Cardiac fibroblast (primary cell): ENCODE measurements at places on chromosomes 1 and 21.

- DNase-seq, result peak; percentile 81
Measured at GRCh38 chr1:221724931-221725605, 16.8 kb downstream of the DUSP10 start.

GRCh38 chr1:245704341-245704740 is 549.6 kb downstream of the KIF26B start:
- DNase-seq, result no peak

- DNase-seq, result peak; percentile 28
Measured at GRCh38 chr1:236507022-236507700, 16.6 kb upstream of the LGALS8 start.

DNA sequence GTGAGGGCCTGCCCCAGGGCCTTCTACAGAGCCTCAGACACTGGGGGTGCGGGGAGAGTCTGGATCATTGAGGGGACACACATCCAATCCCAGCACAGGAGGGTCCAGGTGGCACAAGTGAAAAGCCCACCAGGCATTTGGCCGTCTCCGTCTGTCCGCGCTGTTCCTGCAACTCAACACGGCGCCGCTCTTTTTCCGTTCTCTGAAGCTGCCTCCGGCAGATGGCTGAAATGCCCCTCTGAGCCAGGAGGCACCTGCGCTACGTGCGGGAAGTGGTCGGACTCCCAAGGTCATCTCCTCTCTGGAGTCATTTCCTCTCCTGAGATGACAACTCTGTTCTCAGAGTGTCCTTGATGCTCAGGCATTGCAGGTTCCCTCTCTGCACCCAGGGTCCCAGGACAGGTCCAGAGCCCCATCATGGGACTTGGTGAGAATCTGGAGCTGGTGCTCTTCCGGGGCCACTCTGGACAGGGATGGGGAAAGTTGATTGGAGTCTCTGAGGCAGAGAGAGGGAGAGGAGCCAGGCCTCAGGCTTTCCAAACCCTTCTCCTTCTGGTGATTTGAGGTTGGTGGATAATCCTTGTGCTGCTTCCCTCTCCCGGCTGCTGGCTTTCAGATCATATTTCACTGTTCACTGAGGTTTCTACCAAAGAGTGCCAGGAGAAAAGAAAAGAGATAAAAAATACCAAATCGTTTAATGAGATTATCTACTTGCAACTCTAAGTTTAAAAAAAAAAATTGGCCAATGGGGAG is 14.0 kb upstream of the MIXL1 start:
- DNase-seq, result no peak

DNA sequence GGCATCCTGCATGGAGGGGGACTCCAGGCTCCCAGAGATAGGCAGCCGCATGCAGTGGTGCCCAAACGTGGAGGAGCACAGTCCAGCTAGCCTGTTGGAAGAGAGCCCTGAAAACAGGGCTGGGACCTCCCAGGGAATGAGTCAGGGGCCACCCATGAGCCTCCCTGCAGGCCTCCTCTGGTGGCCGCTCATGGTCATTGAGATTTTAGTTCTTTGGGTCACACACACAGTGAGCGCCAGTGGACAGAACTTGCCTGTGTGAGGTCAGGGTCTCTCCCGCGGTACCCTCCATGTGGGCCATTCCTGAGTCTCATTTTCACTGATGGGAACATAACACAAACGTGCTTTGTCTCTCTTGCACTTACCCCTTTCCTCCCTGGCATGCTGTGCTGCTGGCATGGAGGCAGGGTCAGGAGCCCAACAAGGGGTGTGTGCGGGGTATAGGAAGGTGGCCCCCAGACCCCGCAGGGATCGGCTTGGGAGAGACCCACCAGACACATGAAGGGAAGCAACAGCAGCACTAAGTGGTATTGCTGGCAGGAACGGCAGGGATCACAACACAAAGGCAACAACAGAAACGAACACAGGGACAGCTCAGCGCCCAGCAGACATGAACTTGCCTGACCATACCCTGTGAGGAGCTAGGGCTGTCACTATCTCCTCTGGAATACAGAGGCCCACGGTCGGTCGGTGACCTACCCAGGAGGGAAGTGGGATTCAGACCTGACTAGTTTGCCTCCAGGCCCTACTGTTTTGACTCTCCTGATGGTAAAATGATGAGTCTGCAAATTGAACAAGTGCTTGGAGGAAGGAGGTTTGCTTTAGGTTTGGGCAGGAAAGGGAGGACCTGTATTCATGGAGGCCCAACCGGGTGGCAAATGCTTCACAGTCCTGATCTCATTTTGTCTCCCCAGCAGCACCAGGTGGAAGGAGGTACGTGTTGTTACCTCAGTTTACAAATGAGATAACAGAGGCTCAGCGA is 31.8 kb downstream of the ABCG1 start:
- DNase-seq, result no peak

DNA sequence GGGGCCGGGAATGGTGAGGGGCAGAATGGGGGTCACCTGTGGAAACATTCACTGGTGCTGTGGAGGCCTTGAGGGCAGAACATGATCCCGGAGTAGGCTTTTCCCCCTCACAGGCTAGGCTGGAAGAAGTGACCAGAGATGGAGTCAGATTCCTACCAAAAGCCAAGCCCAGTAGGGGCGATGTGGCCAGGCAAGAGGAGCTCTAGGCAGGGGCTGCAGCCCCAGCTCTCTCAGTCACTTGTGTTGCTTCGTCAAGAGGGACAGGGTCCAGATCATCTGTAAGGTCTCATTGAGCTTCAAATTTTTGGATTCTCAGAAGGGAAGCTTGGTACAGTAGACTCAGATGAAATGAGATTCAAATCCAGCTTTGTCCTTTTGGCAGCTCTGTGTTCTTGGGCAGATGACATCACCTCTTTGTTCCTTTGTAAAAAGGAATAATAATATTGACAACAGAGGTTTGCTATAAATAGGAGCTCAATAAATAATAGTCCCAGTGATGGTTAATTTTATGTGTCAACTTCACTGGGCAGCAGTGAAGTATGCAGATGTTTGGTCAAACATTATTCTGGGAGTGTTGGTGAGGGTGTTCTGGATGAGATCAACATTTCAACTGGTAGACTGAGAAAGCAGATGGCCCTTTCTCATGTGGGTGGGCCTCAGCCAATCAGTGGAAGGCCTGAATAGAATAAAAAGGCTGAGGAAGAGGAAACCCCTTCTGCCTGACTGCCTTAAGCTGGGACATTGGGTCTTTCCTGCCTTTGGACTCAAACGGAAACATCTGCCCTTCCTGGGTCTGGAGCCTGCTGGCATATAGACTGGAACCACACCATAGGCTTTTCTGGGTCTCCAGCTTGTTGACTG is 324.7 kb upstream of the USP24 start:
- no peak for DNase-seq

DNA sequence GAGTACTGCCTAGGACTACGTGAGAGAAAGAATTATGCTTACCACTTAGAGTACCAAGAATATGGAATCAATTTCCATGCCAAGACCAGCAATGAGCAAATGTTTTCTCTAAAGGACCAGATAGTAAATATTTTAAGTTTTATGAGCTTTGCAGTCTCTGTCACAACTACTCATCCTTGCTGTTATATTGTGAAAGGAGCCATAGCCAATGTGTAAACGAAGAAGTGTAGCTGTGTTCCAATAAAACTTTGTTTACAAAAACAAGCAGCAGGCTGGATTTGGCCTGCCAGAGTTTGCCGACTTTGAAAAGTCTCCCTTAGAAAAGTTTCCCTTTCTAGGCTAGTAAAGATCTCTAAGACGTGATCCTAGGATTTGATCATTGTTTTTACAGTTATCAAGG is 128.8 kb downstream of the PDE4B start:
- DNase-seq, result no peak

- peak; percentile 69 for DNase-seq
Measured at GRCh38 chr1:6358757-6359201, 34.8 kb downstream of the ACOT7 start.

DNA sequence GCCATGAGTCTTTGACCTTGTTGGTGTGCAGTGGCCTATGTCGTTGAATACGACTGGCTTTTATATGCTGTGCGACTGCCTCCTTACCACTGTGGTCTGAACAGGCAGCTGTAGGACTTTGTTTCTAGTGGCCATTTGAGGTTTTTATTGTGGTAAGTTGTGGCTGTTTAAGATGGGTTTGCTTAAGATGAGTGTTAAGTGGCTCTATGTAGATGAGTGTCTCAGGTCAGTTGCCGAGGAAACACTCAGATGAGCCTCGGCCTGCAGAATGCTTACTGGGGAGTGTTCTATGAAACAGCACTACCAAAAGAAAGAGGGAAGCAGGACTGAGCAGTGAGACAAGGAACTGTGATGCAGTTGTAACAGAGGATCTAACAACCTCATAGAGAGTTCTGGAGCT is 14.9 kb upstream of the CD1C start:
- DNase-seq, result no peak

DNA sequence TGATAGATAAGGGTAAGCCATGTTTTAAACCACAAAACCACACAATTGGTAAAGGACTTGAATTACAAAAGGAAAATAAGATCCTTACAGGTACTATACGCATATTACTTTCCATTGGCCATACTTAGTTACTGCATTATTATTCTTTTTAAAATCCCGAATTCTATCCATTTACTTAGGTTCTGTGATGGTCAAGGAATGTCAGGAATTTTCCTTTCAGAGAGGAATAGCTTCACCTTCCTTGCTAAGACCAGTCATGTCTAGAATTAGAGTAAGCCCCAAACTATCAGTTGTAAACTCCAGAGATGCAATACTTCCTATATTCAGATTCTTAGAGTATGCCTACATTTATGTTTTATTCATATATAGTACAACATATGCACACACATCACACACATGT is 13.7 kb downstream of the EFCAB7 start:
- DNase-seq, result no peak

DNA sequence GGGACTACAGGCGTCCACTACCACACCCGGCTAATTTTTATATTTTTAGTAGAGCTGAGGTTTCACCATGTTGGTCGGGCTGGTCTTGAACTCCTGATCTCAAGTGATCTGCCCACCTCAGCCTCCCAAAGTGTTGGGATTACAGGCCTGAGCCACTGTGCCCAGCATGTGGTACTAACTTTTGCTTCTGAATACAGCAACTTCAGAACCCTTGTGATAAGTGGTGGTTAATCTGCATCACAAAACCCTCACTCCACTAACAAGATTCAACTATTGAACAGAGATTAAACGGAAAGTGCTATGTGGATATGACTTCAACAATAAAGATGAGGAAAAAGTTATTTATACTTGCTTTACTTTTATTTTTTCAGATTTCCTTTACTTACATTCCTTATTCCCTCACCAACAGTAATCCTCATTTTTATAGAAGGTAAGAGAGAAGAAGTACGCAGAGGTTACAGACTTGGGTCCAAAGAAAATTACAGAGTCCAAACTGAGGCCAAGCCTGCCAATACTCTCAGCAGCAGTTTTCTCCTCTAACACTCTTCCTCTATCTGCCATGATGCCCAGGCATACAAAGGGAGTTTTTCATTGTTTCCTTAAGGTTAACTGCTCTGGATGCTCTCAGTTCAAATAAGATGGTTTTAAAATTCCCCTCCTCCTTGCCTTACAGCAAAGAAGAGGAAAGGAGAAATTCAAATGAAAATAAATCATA is 44.3 kb downstream of the SLC16A1 start:
- DNase-seq, result no peak

DNA sequence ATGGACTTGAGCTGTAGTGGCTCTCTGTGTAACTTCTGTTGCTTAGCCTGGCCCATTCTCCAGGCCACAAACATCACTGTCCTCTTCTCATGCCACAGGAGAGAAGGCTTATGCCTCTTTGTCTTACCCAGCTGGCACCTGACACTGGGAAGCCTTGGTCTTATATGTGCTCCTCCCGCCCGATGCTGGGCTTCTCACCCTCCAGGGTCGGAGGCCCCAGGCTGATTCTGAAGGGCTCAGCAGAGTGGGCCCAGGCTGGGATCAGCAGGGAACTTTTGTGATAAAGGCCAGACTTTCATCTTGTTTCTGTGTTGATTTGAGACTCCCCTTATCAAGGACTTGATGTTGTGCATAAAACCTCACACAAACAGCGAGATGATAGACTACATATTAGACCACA is 29.8 kb downstream of the TRPM2 start:
- no peak for DNase-seq

GRCh38 chr1:30185809-30186208 is 537.6 kb downstream of the MATN1 start:
- no peak for DNase-seq

- DNase-seq, result no peak
Measured at GRCh38 chr1:152505083-152505482, 5.5 kb upstream of the LCE5A start.

GRCh38 chr1:228968891-228969606 is 233.8 kb downstream of the RHOU start:
- DNase-seq, result no peak

DNA sequence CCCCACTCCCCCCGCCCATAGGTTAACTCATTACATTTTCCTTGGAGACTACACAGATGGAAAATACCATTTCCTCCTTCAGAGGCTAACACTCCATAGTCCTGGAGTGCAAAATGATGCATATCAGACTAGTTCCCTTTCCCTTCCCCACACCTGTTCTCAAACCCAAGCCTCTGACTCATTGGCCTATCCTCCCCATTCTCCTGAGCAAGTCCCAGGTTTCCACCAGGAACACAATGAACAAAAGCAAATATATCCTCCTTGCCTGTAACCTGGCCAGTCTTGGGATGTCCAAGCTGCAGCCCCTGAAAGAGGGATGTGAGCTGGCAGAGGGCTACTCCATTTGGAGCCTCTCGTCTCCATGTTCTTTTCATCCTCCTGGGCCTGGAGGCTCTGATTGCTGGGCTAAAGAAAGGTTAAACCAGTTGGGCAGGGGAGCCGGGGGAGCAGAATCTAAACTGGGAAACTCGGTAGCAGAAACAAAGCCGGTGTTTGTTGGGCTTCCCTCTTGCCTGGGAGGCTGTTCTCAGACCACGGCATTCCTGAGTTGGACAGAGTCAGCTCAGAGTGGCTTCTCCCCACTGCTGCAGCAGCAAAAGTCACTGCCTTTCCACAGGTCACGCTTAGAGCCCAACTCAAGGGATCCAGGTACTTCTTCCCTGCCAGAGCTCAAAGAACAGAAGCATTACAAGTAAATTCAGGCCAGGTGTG is 13.9 kb downstream of the SSR2 start:
- DNase-seq, result no peak

DNA sequence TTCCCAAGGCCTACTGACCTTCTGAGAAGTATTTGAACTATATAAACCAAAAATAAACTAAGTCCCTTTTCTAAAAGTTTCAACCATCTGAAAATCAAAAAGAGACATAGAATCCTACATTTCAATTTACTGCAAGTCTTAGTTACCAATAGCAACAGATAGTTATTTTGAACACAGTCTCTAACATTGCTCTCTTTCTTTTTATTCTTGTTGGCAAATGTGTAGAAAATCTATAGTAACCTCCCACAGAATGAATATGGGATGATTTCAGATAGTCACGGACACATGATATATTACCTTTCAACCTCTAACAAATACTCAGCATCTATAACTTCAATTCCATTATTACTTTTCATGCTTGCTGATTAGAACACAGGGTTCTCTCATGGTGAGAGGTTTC is 68.9 kb upstream of the RAB3GAP2 start:
- DNase-seq, result no peak

GRCh38 chr21:40792691-40793456 is 54.1 kb downstream of the DSCAM start:
- no peak for DNase-seq

GRCh38 chr1:192489047-192489446 is 86.5 kb upstream of the RGS1 start:
- no peak for DNase-seq
